ENCODE measurements at places on chromosomes 13 and 19. TPM values are rescaled to one million over a fixed set of nuclear protein-coding genes. Genes with fewer than 3 reads are reported as not detected.

Gene SHFL
- polyA plus RNA-seq, result 34.3 TPM

Gene ZNF57
- polyA plus RNA-seq, result 2.2 TPM

GRCh38 chr19:3478409-3479176 lies 1.7 kb downstream of the SMIM24 start:
- H3K4me3 ChIP-seq, result no peak overlapping the region
- no peak overlapping the region for H3K27ac ChIP-seq
- DNase-seq, result no peak
- H3K4me1 ChIP-seq, result no peaks in the 10 kb centered on the region

Gene GPI
- polyA plus RNA-seq, result 245 TPM

- peaks cover 18% of the 10 kb centered on the region for H3K4me1 ChIP-seq
- no peaks in the 10 kb centered on the region for H3K36me3 ChIP-seq
- DNase-seq, result no peak
- peak overlapping the region; percentile 38 for H3K27ac ChIP-seq
- no peak overlapping the region for H3K4me3 ChIP-seq
Measured at GRCh38 chr19:55553217-55554182, 8.2 kb upstream of the SBK3 start.

GRCh38 chr13:74305876-74306275 lies 171.7 kb upstream of the KLF12 start:
- H3K36me3 ChIP-seq, result no peaks in the 10 kb centered on the region
- H3K4me3 ChIP-seq, result no peak overlapping the region
- H3K27me3 ChIP-seq, result no peaks in the 10 kb centered on the region
- H3K4me1 ChIP-seq, result no peaks in the 10 kb centered on the region
- DNase-seq, result no peak
- no peak overlapping the region for H3K27ac ChIP-seq

- no peak overlapping the region for H3K4me3 ChIP-seq
- no peaks in the 10 kb centered on the region for H3K4me1 ChIP-seq
- no peak overlapping the region for H3K27ac ChIP-seq
- no peak for DNase-seq
Measured at GRCh38 chr13:56670563-56670962, 470.2 kb upstream of the PRR20A start.

- no peaks in the 10 kb centered on the region for H3K27me3 ChIP-seq
- H3K4me3 ChIP-seq, result no peak overlapping the region
- no peak overlapping the region for H3K27ac ChIP-seq
- H3K4me1 ChIP-seq, result no peaks in the 10 kb centered on the region
- no peak for DNase-seq
Measured at GRCh38 chr13:22893204-22893603, 287.6 kb upstream of the SGCG start.

All from IMR-90 (cell line).